NCI-H1436 treated with DMSO at 0.1 percent for 48 hours (cell line): ENCODE measurements at places on chromosomes 5 and 9.

DNA sequence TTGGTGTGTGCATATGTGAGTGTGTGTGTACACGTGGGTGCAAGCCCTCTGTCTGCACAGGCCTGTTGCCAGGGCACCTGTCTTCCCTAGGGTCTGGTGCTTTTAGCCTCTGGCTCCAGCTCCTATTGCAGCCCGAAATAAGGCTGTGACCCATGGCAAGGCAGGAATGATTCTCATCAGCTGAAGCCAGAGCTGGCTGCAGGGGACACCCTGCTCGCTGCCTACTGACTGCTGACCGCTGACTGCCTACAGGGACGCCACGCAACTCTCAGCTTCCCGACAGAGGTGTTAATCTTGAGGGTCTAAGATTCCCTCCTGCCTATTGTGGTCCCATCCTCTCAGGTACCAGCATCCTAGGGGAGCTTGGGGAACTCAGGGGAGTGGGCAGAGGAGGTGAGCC is at the start of gene MYOZ3:
Gene MYOZ3, plus strand, starts transcription at position 166 of the 400 bp plus-strand sequence. CDS start 1,691 bp downstream, outside the sequence.
- DNase-seq = no peak

DNA sequence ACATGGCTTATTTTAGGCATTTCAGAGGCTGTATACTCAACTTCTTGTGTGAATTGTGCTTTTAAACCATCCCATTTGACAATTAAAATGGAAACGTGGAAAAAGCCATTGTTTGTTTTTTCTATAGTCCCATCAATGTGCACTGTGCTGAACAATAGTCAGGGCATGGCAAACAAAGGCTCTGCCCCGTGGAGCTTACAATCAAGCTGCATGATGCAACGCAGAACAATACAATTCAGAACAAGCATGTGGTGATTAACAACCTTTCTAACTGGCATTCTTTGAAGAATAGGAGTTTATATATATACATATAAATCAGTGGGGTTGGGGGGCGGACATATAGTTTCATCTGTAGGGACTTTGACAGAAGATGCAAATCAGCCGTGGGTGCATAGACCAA is 2125.4 kb upstream of the WWC1 start:
- DNase-seq = no peak

- DNase-seq = no peak
Observed at GRCh38 chr5:75720882-75721281, 3.6 kb upstream of the POC5 start.

- DNase-seq = no peak
Observed at GRCh38 chr5:39501397-39501796, 76.6 kb upstream of the DAB2 start.

GRCh38 chr5:132195727-132196126 is 31.9 kb downstream of the P4HA2 start:
- DNase-seq = no peak

- no peak for DNase-seq
Observed at GRCh38 chr5:108649106-108649505, 98.6 kb upstream of the FER start.

- DNase-seq = no peak
Observed at GRCh38 chr5:64690417-64691151, at the start of gene SHISAL2B. Gene SHISAL2B (plus strand): TSS chr5:64690503. CDS start chr5:64690624, 121 bp downstream.

DNA sequence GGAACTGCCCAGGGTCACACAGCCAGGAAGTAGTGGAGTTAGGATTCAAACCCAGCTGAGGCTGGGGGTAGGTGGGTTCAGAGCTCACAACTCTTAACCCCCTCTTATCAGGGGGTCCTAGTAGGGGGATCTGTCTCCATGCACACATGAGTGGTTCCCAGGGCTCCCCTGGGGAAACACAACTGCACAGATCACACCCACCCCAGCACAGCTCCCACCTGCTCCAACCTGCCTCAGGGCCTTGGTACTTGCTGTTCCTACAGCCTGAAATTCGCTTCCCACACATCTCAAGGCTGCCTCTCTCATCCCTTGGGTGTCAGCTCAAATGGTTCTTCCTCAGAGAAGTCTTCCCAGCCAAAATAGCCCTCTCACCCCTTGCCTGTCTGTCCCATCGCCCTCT is 4.8 kb downstream of the SNCB start:
- DNase-seq = no peak

- no peak for DNase-seq
Observed at GRCh38 chr9:112527959-112528358, 41.3 kb downstream of the KIAA1958 start.

DNA sequence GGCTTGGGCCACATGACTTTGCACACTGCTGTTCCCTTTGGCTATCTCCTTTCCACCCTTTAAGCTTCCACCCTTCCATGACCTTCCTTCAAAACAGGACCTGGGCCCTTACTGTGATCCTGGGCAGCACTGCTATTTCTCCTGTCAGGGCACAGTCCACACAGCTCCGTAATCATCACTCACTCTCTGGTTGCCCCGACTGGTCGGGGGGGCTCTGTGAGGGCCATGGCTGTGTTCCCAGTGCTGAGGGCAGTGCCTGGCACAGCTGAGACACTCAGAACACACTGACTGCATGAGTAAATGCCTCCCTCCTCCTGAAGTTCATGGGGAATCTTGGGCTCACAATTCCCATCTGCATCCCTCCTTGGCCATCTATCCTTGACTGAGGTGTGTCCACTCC is 12.2 kb downstream of the TRAF1 start:
- DNase-seq = no peak

DNA sequence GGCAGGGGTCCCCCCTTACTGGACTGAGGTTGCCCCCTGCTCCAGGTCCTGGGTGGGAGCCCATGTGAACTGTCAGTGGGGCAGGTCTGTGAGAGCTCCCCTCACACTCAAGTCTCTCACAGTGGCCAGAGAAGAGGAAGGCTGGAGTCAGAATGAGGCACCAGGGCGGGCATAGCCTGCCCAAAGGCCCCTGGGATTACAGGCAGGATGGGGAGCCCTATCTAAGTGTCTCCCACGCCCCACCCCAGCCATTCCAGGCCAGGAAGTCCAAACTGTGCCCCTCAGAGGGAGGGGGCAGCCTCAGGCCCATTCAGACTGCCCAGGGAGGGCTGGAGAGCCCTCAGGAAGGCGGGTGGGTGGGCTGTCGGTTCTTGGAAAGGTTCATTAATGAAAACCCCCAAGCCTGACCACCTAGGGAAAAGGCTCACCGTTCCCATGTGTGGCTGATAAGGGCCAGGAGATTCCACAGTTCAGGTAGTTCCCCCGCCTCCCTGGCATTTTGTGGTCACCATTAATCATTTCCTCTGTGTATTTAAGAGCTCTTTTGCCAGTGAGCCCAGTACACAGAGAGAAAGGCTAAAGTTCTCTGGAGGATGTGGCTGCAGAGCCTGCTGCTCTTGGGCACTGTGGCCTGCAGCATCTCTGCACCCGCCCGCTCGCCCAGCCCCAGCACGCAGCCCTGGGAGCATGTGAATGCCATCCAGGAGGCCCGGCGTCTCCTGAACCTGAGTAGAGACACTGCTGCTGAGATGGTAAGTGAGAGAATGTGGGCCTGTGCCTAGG is at the start of gene CSF2:
Gene CSF2, plus strand, starts transcription at position 559 of the 783 bp plus-strand sequence. Its CDS starts 35 bp downstream, at position 594.
- no peak for DNase-seq

- DNase-seq = no peak
Observed at GRCh38 chr9:81566074-81566698, 123.2 kb downstream of the TLE1 start.

- no peak for DNase-seq
Observed at GRCh38 chr5:16108418-16108817, 71.2 kb downstream of the MARCHF11 start.
